ENCODE measurements at places on chromosomes 12 and 14.

DNA sequence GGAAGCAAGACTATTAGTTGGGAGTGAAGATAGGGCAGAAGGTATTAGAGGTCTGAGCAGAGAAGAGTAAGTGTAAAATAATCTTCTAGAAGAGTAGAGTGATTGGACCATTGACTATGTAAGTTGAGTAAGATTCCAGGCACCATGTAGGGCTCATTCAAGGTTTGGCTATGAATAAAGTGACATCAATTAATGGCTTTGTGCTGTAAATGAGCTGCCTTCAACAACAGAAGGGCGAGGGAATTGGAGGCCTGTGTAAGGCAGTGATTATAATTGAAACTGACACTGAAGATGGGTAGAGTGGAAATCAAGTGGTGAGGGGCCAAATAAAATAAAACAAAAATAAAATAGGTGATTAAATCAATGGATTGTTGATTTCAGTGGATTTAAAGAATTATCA is 26.4 kb downstream of the PTPRQ start:
- no peak for DNase-seq

GRCh38 chr12:42420395-42420794 is 94.4 kb downstream of the PPHLN1 start:
- no peak for DNase-seq

GRCh38 chr12:19894803-19895202 is 455.5 kb downstream of the AEBP2 start:
- no peak for DNase-seq

GRCh38 chr14:64838656-64839055 is 41.1 kb downstream of the SPTB start:
- DNase-seq = no peak

GRCh38 chr14:47665337-47666134 is 9.9 kb downstream of the MDGA2 start:
- no peak for DNase-seq

- no peak for DNase-seq
Observed at GRCh38 chr12:57895389-57896114, 45.8 kb upstream of the ATP23 start.

DNA sequence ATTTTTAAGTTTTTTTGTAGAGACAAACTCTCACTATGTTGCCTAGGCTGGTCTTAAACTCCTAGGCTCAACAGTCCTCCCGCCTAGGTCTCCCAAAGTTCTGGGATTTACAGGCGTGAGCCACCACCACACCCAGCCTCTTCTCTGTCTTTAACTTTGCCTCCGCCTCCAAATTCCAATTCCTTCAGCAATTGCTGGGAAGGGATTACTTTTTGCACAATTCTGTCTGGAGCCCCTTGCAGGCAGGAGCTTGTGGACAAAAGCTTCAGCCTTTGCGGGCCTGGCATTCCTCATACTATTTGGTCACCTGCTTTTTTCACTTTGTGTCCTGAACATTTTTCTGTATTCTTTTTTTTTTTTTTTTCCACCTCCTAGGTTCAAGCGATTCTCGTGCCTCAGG is 26.0 kb downstream of the SH2B3 start:
- no peak for DNase-seq

DNA sequence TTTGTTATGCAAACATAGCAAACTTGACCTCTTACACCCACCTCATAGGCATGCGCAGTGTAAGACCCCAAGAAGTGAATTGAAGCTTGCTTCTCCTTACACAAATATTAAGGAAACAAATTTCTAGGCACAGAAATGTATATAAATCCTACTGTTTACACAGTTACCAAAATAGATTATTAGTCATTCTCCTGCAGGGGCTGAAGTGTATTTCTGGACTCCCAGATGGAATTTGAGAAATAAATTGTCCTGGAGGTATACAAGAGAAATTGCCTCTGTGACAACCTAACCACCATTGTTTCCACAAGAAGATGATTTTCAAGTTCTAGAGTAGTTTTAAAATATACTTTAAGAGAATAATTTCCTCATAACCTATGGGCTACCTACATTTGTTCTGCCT is 656.0 kb upstream of the MDGA2 start:
- no peak for DNase-seq

GRCh38 chr12:97921979-97922722 is 459.5 kb downstream of the RMST start:
- no peak for DNase-seq

DNA sequence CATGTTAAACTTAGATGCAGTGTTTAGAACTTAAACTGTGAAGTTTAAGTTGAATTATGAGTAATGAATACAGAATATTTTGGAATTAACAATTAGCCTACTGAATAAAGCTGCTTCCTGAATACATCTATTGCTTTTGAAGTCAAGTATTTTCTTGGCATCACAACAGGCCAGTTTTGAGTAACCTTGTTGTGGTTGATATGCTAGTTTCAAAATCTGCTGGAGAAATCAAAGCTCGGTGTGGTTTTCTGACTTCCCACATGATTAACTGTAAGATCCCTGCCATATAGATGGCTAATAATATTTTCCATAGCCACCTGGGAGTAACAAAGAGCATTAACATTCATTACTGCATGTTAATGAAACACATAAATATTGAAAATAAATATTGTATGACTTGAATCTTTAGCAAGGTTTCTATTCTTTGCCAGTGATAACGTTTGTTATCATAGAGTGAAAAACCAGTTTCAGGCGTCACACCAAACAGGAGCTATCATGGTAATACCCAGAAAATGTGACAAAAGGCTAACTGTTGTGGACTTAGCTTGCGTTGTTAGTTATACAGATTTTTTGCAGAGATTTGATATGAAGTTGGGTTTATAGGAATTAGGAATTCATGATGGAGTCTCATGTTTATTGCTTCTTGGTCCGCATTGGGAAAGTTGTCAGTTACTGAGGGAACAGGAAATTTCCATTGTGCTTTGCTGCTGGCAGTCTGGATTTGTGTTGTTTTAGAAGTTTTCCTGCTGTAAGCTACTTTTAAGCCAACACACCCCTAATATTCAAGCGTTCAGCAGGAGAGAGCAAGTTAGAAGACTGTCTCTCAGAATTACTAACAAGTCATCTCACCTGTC is 32.1 kb downstream of the PPFIBP1 start:
- DNase-seq = no peak

DNA sequence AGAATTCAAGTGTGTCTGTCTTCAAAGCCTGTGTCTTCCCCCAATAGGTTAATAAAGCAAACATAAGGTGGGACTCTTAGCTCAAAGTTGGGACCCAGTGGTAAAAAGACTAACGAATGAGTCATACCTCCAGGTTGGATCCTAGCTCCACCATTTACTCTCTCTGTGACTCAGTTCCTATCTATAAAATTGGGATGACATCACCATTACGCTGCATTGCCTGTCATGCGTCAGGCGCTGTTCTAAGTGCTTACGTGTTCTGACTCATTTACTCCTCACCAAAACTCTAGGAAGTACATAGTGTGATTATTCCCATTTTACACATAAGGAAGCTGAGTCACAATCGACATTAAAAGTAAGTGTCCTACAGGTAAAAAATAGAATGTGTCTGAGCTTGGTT is 915.8 kb downstream of the VRK1 start:
- no peak for DNase-seq

GRCh38 chr12:124664395-124665111 is 97.1 kb upstream of the NCOR2 start:
- no peak for DNase-seq

GRCh38 chr14:21264025-21264801 is 5.0 kb downstream of the HNRNPC start:
- DNase-seq = no peak

GRCh38 chr12:60191676-60192359 is 596.0 kb downstream of the SLC16A7 start:
- no peak for DNase-seq

- DNase-seq = no peak
Observed at GRCh38 chr14:23430016-23430722, 5.3 kb downstream of the MYH7 start.

- peak; percentile 31 for DNase-seq
Observed at GRCh38 chr14:102362084-102362483, 606 bp downstream of the CINP start.

- no peak for DNase-seq
Observed at GRCh38 chr14:61192989-61193388, 88.1 kb downstream of the TMEM30B start.

GRCh38 chr14:104226421-104227383 is 88.3 kb downstream of the KIF26A start:
- no peak for DNase-seq

- DNase-seq = no peak
Observed at GRCh38 chr14:52329678-52330369, 15.7 kb downstream of the PTGER2 start.

GRCh38 chr12:85741046-85741445 is 95.2 kb downstream of the RASSF9 start:
- DNase-seq = no peak

GRCh38 chr12:105733579-105733978 is 403.1 kb downstream of the C12orf75 start:
- DNase-seq = no peak

DNA sequence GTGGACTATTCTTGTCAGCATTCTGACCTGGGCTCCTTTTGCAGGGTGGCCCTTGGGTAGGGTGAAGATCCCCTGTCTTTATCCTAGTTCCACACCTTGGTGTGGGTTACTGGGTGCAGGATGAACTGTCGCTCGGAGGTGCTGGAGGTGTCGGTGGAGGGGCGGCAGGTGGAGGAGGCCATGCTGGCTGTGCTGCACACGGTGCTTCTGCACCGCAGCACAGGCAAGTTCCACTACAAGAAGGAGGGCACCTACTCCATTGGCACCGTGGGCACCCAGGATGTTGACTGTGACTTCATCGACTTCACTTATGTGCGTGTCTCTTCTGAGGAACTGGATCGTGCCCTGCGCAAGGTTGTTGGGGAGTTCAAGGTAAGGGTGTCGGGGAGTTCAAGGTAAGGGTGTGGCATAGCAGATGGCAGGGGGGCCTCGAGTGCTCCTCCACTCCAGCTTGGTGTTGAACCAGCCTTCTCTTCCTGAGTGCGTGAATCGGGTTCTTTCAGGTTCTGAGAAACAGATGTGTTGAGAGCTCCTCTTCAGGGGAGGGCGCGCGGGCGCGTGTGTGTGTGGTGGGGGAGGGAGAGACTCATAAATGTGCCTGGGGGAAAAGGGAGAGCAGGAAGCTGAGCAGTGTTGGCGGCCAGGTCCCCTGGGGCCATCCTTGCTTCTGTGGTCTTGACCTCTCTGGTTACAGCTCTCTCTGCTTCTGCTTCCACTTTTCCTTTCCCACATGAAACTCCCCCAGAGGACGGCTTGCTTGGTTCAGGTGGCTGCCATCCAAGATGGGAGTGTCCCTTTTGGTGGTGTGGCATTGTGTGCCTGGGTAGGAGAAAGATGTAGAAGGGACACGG is 4.0 kb downstream of the ATG101 start:
- peak; percentile 33 for DNase-seq

GRCh38 chr12:5507401-5507935 is 75.6 kb downstream of the NTF3 start:
- DNase-seq = no peak

DNA sequence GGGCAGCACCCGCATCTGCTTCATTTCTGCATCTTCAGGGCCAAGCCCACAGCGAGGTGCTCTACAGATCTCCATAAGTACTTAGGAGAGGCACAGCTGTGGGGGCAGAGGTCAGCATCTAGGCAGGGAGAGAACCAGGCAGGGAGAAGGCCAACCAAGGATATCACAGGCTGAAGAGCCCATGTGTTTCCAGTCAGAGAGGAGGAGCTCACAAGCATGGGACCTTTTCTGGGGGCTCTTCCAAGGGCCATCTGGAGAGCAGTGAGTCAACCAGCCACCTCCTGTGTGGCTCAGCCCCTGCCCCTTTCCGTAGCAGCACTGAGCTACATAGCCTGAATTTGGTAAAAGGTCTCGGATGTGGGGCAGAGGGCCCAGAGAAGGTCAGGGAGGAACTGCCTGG is 78.5 kb downstream of the ARL6IP4 start:
- DNase-seq = no peak

DNA sequence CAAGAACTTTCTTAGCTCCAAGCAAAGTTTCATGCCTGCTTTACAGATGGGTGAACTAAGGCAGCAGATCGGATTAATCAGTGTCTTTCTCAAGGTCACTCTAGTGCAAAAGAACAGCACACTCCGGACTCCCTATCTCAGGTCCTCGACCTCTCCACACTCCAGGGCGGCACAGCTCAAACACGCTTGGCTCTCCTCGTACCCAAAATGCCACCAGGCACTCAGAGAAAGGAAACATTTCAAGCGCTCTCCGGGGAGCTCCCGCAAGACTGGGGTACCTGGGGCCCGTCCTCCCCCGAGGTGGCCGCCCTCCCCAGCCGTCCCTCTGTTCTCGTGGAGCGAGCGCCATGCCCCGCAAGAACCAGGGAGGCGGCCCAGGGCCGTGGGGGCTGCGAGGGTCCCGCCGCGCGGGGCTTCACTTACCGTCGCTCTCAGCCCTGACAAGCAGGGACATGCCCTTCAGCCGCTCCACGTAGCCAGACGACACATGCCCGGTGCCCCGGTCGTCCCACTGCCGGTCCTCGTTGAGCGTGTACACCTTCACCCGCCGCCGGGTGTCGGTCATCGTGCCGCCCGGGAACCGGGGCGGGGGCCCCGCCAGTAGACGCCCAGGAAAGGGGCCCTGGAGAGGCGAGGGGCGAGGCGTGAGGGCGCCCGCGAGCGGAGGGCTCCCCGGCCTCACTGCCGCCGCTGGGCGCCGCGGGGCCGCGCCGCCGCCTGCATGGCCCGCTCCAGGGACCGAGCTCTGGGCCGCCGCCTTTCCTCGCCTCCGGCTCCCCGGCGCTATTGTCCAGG is 830 bp downstream of the PPP4R3A start:
- peak; percentile 33 for DNase-seq

DNA sequence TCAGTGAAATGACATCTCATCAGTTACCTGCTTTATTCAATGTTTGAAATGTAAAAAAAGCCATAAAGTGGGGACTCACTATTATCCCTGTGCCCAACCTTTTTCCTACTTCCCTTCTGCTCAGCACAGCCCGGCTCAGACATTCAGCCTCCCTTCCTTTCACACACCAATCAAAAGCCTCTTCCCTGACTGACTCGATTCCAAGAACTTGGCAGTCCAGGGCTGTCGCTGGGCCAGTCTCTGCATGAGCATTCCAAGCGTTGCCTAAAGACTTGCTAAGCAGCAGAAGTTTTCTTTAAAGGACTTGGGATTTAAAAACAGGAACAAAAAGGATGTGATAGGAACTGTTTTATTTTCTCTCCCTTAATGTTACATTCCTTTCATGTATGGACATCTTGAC is 22.7 kb downstream of the ITPR2 start:
- DNase-seq = no peak

DNA sequence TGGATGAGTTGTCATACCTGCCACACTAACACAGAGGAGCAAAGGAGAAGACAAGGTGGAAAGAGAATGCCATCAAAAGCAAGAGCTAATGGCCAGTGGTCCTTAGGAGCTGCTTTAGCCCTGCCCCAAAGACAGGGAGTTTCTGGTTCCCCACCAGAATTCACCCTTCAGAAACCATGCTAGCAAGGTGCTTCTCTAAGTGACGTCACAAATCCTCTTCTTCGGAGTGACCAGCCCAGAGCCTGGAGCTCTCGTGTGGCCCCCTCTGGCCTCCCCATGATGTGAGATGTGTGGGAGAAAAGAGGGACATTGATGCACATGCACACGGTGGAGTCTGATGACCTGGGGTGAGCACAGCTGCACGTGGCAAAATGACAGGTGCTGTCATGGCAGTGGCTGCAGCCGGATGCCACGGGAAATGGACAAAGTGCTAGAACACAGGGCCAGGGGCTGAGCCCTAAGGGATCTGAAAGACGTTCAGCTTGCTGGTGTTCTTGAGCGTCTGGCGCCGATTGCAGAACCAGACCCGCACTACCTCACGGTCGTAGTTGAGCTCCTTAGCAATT is 16.9 kb upstream of the TFCP2 start:
- DNase-seq = no peak

GRCh38 chr12:13980538-13981295 is 685 bp downstream of the GRIN2B start:
- no peak for DNase-seq
